ENCODE measurements at places on chromosomes 2 and 18. TPM values are rescaled to one million over a fixed set of nuclear protein-coding genes. Genes with fewer than 3 reads are reported as not detected.

DNA sequence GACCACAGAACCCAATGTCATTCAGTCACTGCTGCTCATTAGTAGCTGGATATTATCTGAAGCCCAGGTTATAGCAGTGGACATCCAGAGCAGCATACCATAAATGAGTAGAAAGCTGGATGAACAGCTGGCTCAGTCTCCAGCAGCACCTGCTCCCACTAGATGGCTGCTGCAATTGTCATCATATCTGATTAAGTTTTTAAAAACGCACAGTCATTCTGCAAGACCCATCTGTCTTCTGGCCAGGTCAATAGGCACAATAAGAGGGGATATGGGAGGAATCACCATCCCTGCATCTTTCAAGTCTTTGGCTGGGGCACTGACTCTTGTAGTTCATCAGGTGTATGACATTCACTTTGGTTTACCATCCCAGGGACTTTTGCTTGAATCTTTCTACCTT is 55.1 kb upstream of the XDH start:
- no peak overlapping the region for H3K4me3 ChIP-seq
- no peak overlapping the region for H3K27ac ChIP-seq
- H3K4me1 ChIP-seq, result no peaks in the 10 kb centered on the region

- no peaks in the 10 kb centered on the region for H3K36me3 ChIP-seq
- no peak overlapping the region for H3K27ac ChIP-seq
- H3K27me3 ChIP-seq, result no peaks in the 10 kb centered on the region
- H3K4me3 ChIP-seq, result no peak overlapping the region
- H3K4me1 ChIP-seq, result no peaks in the 10 kb centered on the region
These were observed 176.0 kb upstream of the COL3A1 start for GRCh38 chr2:188798159-188798558.

DNA sequence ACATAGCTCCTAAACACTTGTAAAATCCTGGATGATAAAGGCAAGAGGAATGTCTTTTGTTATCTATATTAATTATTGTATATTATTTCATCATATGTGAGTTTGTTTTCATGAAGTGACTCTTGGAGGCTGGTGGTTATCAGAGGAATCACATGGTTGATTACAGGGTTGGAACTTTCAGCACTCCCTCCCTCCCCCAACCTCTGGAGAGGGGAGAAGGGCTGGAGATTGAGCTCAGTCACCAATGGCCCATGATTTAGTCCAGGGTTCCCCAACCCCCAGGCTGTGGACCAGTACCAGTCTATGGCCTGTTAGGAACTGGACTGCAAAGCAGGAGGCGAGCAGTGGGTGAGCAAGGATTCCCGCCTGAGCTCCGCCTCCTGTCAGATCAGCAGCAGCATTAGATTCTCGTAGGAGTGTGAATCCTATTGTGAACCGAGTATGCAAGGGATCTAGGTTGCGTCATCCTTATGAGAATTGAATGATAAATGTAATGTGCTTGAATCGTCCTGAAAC is 37.7 kb downstream of the FBXO48 start:
- no peak for DNase-seq
- H3K4me1 ChIP-seq, result peaks cover 4% of the 10 kb centered on the region
- no peaks in the 10 kb centered on the region for H3K27me3 ChIP-seq
- H3K4me3 ChIP-seq, result no peak overlapping the region
- no peak overlapping the region for H3K27ac ChIP-seq

GRCh38 chr2:75523313-75524275 is 37.1 kb downstream of the EVA1A start:
- H3K4me3 ChIP-seq, result no peak overlapping the region
- H3K36me3 ChIP-seq, result no peaks in the 10 kb centered on the region
- DNase-seq, result peak; percentile 16
- H3K27me3 ChIP-seq, result peaks cover 28% of the 10 kb centered on the region

DNA sequence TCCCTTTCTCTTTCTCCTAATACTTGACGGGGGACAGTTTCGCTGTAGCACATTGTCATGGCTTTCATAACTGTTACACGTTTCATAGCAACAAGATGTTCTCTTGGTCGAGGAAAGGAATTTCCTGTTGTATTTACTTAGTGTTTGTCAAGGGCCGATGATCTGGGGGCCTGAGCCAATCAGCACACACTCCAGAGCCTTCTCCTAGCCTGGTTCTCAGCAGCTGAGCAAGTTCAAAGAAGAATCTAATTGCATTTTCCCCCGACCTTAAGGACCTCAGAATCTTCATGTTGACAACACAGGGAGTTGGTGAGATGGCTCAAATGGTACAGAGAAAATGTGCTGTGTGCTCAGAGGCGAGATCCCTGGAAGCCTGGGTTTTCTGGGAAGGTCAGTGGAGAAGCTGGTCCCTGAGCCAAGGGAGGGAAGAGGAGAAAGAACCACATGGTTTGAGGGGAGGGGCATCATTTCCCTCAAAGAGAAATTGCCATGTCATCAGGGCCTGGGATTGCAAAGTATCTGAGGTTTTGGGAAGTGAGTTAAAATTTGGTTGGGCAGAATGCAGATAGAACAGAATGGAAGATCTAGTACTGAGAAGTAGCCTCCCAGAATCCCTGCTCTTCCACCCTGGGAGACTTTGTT is 76.9 kb upstream of the AGAP1 start:
- H3K27me3 ChIP-seq, result peaks cover 13% of the 10 kb centered on the region
- no peak overlapping the region for H3K4me3 ChIP-seq
- no peaks in the 10 kb centered on the region for H3K36me3 ChIP-seq
- no peak for DNase-seq

The PTPRN gene
- 0.43 TPM for total RNA-seq

DNA sequence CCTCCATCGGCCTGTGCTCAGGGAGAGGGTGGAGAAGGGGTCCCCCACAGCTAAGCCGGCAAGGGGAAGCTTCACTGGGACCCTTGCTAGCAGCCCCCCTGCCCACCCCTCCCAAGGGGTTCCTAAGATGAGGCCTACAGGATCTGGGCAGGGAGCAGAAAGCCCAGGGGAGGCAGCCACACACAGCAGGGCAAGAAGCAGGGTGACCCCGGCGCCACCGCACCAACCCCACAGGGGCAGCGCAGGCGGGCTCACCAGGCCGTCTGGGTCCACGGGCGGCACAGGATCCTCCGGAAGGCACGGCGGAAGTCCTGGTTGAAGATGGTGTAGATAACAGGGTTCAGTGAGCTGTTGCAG is 1.8 kb downstream of the ADRA2B start:
- H3K4me1 ChIP-seq, result peaks cover 10% of the 10 kb centered on the region
- H3K27ac ChIP-seq, result no peak overlapping the region
- peaks cover 14% of the 10 kb centered on the region for H3K27me3 ChIP-seq
- no peak for DNase-seq
- H3K4me3 ChIP-seq, result no peak overlapping the region

The MSH6 gene
- total RNA-seq, result 119 TPM

DNA sequence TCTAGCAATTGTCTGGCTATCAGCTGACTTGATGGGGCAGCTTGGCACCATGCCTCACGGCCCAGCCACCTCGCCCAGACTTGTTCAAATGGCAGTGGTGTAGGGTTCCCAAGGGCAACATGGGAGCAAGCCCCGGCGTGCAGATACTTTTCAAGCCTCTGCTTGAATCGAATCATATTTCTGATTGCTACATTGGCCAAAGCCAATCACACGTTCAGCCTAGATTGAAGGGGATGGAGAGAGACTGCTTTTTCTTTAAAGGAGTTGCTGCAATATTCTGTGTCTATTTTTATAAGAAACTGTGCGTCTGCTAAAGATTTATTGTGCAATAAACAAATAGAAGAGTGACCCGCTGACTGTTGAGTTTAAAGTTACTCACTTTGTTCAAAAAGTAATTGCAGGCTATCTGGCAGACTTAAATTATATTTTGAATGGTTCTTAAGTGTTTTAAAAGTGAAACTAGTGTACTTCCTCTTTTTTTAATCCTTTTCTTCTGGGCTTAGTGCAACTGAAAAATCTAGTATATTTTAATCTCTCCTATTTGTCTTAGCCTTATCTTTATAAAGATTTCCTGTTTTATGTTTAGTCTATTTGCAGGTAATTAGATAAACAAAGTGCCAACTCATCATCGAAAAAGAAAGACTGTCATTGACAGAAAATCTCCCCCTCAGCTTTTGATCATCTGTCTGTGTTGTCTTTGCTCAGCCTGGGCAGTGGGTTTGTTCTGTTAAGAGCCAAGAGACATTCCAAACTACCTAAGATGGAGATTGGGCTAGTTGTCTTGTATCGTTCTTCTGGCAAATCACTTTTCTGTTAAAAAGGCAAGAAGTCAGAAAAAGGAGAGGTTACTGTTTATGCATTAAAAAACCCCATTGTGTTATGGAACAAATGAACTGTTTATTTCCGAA is 156.1 kb downstream of the TPGS2 start:
- peaks cover 3% of the 10 kb centered on the region for H3K4me1 ChIP-seq
- H3K27me3 ChIP-seq, result peaks cover 15% of the 10 kb centered on the region
- no peak overlapping the region for H3K27ac ChIP-seq
- H3K4me3 ChIP-seq, result no peak overlapping the region
- H3K36me3 ChIP-seq, result no peaks in the 10 kb centered on the region

GRCh38 chr2:96685577-96686459 is 43.3 kb downstream of the FER1L5 start:
- peaks cover 4% of the 10 kb centered on the region for H3K27me3 ChIP-seq
- H3K4me3 ChIP-seq, result no peak overlapping the region
- no peak overlapping the region for H3K27ac ChIP-seq
- no peaks in the 10 kb centered on the region for H3K4me1 ChIP-seq
- DNase-seq, result no peak
- no peaks in the 10 kb centered on the region for H3K36me3 ChIP-seq

DNA sequence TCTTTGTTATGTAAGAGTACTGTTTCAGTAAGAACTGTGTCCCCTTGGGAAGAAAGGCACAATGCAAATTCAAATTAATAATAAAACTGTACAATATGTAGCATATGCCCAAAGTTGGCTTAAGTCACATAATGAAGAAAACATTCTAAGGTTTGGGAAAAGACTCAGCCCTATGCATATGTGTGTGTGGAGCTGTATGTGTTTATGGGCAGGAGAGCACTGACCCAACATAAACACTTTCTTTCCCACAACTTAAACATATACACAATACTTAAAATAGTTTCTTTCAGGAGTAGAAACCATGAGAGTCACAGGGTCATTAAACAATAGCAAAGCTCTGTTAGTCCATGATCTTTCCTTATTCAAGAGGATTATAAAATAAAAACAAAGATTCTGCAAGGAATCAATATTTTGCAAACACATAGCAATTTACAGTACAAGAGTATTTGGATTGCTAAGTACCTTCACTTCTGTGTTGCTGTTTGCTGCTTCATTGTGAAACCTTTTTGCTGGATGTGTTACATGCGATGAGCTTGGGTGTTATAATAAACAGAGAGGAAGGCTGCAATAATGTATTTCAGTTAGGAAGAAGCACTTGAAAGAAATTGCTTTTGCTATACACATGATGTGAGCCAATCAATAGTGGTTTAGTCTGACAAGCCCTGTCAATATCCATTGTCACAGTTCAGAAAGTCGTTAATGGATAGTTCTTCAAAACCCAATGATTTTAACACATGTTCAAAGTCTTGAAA is 347.3 kb downstream of the ARHGAP15 start:
- no peak overlapping the region for H3K4me3 ChIP-seq
- no peak overlapping the region for H3K27ac ChIP-seq
- H3K36me3 ChIP-seq, result peaks cover 2% of the 10 kb centered on the region
- DNase-seq, result no peak
- H3K27me3 ChIP-seq, result no peaks in the 10 kb centered on the region
- peaks cover 49% of the 10 kb centered on the region for H3K4me1 ChIP-seq

- peaks cover 3% of the 10 kb centered on the region for H3K4me1 ChIP-seq
- H3K27me3 ChIP-seq, result peaks cover 8% of the 10 kb centered on the region
- no peak overlapping the region for H3K4me3 ChIP-seq
- no peaks in the 10 kb centered on the region for H3K36me3 ChIP-seq
- DNase-seq, result no peak
These were observed 178.3 kb upstream of the SERPINE2 start for GRCh38 chr2:224217233-224217961.

The ARHGAP28 gene
- total RNA-seq, result not detected

GRCh38 chr2:241894056-241894641 is 24.6 kb downstream of the RTP5 start:
- no peak overlapping the region for H3K27ac ChIP-seq
- H3K4me1 ChIP-seq, result peaks cover 2% of the 10 kb centered on the region
- DNase-seq, result no peak

The RPIA gene
- total RNA-seq, result 38.3 TPM

The CGREF1 gene
- total RNA-seq, result 7.0 TPM

DNA sequence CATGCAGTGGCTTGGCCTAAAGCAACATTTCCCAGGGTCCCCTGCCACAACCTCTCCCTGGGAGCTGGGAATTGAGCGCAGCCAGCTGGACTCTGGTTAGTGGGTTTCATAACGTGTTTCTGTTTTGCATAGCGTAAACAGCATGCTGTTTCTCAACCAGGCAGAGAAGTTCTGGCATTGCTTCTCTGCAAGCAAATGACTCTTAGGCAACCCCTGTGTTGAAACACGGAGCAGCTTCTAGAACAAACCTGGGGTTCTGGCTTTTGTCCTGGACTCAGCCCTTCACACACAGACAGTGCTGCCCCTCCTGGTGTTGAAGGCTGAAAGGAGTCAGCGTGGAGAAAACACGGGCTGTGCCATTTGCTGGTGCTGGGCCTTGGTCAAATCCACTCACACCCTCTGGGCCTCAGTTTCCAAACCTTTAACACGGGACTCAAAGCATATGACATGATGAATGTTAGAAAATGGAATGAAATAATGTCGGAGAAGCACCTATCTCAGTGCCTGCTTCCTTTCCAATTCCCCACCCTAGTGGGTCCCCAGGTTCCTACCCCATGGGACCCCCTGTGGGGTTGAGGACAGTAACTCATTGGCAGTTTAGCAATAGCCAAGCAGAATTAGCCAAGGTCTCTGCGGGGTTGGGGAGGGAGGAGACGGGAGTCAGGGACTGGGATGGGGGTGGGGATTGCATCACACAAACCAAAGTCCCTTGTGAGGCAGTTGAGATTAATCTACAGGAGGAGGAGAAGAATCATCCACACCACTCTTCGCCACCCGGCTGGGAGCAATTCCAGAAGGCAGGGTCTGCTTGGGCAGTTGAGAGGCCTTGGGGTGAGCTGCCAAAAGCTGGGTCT is 30.2 kb upstream of the IL1R2 start:
- H3K27me3 ChIP-seq, result no peaks in the 10 kb centered on the region
- peaks cover 4% of the 10 kb centered on the region for H3K36me3 ChIP-seq
- peaks cover 7% of the 10 kb centered on the region for H3K4me1 ChIP-seq
- DNase-seq, result no peak

GRCh38 chr2:66058675-66059074 is 376.2 kb upstream of the MEIS1 start:
- no peak overlapping the region for H3K4me3 ChIP-seq
- no peak overlapping the region for H3K27ac ChIP-seq
- H3K27me3 ChIP-seq, result no peaks in the 10 kb centered on the region

- H3K4me3 ChIP-seq, result peak within 1 kb of the TSS; percentile 70
- peaks cover 56% of the 10 kb centered on the region for H3K27me3 ChIP-seq
- no peaks in the 10 kb centered on the region for H3K36me3 ChIP-seq
- no peak within 1 kb of the TSS for H3K27ac ChIP-seq
- H3K4me1 ChIP-seq, result peaks cover 13% of the 10 kb centered on the region
- DNase-seq, result peak; percentile 77
These were observed at the start of gene FN1 for GRCh38 chr2:215435870-215436704. FN1 (minus strand) TSS chr2:215436068; CDS start chr2:215435802, 266 bp downstream.

All from activated CD4-positive, alpha-beta T cell treated with anti-CD3 and anti-CD28 coated beads for 36 hours (primary cell).